Right atrium auricular region (tissue), 2 donors: ENCODE measurements at places on chromosomes 1 and 21. TPM values are rescaled to one million over a fixed set of nuclear protein-coding genes. Genes with fewer than 3 reads are reported as not detected.

Gene LIPI
- not detected for total RNA-seq

GRCh38 chr21:26819740-26820324, 25.4 kb downstream of the ADAMTS1 start:
- no peak for DNase-seq

DNA sequence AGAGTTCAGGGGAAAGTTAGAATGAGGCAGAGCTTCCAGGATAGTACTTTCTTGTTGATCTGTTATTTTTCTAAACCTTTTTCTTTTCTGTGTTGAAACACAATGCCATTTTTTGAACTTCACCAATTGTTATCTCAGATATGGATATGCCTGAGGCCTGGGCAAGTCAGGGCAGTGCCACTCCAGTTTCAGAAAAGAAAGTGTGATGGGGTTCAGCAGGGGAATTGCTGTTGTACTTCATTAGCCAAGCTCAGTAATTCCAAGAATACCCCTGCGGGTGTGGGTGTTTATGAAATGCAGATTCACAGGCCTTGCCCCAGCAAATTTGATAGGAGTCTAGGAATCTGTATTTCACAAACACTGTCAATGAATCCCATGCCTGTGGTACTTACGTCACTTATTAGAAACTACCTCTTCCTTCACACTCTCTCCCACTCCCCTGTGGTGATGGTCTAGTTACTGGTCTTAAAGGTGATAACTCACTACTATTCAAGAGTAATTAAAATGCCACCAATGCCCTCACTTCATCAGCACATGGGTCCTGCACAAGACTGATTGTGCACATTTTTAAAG, 142.3 kb downstream of the PBX1 start:
- no peak for DNase-seq

Gene LMX1A
- not detected for total RNA-seq

DNA sequence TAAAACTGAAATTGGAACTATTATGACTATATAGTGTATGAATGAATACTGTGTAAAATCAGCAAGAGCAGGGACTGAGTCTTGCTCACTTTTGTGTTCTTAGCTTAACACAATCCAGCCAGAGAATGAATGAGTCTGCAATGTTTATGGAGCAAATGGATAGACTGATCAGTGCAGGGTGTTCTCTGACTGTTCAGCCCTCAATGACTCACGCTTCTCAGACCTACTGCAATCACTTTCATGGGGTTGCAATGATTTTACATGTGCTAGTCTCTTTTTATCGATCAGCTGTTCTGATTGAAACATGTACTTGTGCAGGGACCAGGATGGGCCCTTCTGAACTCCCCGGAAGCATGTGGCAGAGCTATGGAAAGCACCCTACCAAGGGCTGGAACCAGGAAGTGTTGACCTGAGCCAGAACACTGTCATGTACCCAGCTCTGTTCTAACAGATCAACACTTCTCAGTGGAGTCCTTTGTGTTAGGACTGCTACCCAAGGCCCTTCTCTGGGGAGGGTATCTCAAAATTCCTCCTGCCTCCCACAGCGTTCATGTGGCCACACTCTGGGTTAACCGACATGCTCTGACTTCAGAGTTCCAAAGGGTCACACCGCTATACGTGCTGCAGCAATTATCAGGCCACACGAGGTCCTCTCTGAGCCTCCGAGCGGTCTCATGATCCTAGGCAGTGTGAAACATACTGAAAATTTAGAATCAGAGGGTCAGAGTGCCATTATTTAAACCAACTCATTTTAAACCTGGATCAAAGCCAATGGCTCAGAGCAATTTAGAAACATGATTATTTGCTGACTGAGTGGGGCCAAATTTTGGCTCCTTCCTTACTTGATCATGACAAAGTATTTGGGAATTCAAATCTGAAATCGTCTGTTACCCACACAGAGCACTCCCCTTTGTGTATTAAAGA, 35.2 kb downstream of the GRIK1 start:
- no peak for DNase-seq

GRCh38 chr1:65036570-65037051, 70.3 kb upstream of the JAK1 start:
- no peak for DNase-seq

Gene CSMD2
- total RNA-seq, result 0.44 TPM

GRCh38 chr21:45328198-45329091, 40.8 kb upstream of the POFUT2 start:
- DNase-seq, result no peak

DNA sequence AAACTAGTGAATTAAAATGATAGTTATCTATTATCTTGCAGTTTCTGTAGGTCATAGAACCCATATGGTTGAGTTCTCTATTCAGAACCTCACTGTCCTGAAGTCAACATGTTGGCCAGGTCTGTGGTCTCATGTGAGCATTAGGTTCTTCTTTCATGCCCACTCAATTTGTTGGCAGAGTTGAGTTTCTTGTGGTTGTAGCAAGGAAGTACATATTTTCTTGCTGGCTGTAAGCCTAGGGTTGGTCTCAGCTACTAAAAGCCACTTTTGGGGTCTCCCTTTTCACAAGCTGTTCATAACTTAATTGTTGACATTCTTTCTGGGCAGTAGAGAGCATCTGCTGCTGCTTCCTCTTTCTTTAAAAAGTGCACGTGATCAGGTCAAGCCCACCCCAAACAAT, 1165.1 kb upstream of the NCAM2 start:
- no peak for DNase-seq

GRCh38 chr21:27047658-27048314, 80.9 kb upstream of the ADAMTS5 start:
- no peak for DNase-seq

- DNase-seq, result no peak
Measured at GRCh38 chr1:14973773-14974172, 179.8 kb upstream of the TMEM51 start.

DNA sequence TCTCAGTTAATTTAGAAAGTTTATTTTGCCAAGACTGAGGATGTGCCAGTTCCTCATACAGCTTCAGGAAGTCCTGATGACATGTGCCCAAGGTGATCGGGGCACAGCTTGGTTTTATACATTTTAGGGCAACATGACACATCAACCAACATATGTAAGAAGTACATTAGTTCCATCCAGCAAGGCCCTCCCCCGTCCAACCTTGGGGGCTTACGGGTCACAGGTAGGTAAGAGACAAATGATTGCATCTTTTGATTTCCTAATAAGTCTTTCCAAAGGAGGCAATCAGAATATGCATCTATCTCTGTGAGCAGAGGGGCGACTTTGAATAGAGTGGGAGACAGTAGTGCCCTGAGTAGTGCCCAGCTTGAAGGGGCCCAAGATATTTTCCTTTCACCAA, 19.6 kb upstream of the HAO2 start:
- DNase-seq, result no peak

- DNase-seq, result no peak
Measured at GRCh38 chr1:98949166-98949565, 55.5 kb downstream of the PLPPR5 start.

- no peak for DNase-seq
Measured at GRCh38 chr1:1541956-1542765, 1.7 kb upstream of the TMEM240 start.

DNA sequence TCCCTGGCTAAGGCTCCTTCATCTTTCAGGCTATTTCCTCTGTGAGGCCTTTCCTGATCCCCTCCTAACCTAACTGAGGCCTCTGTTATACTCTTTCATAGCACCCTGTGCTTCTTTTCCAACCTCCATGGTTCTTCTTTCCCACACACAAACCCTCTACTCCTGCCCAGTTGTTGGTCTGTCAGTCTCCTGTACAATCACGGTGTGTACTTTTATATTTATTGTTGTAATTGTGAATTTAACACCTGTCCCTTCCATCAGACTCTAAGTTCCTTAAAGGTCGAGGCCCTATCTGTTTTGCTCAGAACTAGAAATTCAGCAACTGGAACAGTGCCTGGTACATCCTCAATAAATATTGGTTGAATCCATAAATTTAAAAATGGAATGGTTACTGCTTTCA, 100.2 kb upstream of the KCNE2 start:
- no peak for DNase-seq

DNA sequence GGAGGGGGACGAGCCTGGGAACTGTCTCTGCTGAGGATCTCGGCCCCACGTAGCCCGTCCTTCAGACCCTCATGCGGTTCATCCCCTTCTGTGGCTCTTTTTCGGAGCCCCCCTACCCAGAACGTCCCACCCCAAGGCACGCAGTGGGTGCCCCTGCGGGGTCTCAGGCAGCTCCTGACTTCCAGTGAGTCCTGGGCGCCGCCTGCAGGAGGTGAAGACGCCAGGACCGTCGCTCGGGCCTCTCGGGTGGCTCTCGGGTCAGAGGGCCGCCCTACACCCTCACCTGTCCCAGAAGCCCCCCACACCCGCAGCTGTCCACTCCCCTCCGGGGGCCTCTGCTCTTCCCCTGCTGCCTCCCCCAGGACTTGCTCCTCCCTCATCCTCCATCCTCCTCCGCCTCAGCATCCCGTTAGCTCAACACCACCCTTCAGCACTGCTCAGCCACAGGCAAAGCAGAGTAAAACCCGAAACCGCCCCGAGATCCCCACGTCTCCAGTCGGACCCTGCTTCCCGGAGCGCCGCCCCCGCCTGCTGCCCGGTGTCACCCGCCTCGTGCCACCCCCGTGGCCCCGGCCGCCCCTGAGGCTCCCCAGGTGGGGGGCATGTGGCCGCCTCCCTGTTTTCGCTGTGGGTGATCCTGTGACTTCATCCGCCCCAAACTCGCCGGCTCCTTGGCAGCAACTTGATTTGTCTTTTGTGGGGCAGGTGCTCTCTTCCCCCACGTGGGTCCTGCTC, 13.3 kb upstream of the POFUT2 start:
- no peak for DNase-seq

GRCh38 chr1:15939181-15940109, 36.5 kb downstream of the ZBTB17 start:
- peak; percentile 49 for DNase-seq

Gene PTGS2
- total RNA-seq, result 2.5 TPM

GRCh38 chr21:16597753-16598152, 868.0 kb downstream of the USP25 start:
- no peak for DNase-seq

Gene CA14
- 4.2 TPM for total RNA-seq

Gene C1orf167
- total RNA-seq, result 0.85 TPM

Gene SYNC
- total RNA-seq, result 19.0 TPM

- DNase-seq, result no peak
Measured at GRCh38 chr1:155210314-155211104, 2.0 kb downstream of the MTX1 start.

- DNase-seq, result no peak
Measured at GRCh38 chr1:188225975-188226374, 1397.2 kb downstream of the PLA2G4A start.

- no peak for DNase-seq
Measured at GRCh38 chr1:19086176-19086875, 123.7 kb downstream of the UBR4 start.

DNA sequence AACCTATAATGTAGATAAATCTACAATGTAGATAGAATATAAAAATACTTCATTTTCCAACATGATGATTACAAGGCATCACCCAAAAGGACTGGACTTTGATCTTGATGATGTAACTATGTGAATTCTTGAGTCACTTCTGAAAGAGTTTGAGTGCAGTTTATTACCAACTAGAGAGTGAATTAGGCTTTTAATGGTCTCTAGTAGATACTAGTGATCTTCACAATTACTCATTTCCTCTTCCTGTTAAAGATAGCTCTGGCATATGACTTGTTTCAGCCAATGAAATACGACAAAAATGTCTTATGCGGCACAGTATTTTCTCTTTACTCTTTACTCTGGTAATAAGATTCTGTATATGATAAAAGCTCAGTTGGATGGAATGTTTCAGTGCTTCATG, 1588.1 kb upstream of the B3GALT2 start:
- DNase-seq, result no peak

- DNase-seq, result no peak
Measured at GRCh38 chr1:72462186-72462905, 180.0 kb upstream of the NEGR1 start.

GRCh38 chr1:234863551-234863971, 253.6 kb upstream of the IRF2BP2 start:
- DNase-seq, result peak; percentile 77

DNA sequence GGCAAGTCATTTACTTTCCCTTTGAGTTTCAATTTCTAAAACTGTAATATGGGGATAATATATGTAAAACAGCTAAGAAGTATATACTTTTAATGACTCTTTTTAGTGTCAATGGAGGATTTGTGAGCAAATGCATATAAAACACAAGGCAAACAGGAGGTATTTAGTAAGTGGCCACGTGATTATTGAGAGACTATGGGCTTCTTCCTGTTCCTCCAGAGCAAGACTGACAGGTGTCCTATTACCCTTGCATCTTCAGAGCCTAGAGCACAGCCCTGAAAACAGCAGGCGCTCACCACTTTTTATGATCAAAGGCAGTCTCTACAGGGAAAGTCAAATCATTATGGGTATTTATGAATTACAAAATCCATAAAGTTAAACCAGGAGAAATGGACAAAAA, 941 bp upstream of the ROR1 start:
- DNase-seq, result no peak

DNA sequence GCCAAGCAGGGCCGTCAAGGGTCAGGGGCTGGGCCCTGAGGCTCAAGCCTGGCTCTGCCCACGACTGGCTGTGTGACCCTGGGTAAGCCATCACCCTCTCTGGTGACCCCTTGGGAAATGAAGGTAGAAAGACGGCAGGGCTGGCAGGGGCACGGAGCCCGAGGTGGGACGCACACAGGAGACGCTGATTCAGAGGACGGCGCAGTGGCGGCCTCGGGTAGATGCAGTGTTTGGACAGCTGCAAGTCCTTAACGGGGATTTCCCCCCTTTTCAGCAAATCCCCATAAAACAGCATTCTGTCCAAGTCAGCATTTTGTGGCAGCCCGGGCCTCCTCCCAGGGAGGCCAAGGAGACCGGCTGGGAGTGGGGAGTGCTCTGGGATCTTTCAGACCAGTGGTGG, 16.7 kb downstream of the COL8A2 start:
- no peak for DNase-seq

DNA sequence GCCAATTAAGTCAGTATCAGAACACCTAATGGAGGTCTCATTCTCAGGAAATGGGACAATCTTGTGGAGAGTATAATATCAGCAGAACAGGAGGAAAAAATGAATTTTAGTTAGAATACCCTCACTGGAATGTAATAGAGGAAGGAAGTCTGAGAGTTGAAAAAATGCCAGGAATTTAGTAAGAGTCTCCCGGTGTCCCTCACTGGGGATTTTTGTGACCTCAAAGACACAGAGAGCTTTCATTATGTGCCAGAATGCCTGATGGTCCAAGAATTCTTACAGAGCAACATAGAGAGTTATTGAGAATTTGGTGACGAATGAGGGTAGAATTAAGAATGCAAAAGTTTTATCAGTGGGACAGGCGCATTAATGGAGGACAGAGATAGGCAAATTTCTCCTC, 443.5 kb upstream of the B3GALT2 start:
- no peak for DNase-seq

DNA sequence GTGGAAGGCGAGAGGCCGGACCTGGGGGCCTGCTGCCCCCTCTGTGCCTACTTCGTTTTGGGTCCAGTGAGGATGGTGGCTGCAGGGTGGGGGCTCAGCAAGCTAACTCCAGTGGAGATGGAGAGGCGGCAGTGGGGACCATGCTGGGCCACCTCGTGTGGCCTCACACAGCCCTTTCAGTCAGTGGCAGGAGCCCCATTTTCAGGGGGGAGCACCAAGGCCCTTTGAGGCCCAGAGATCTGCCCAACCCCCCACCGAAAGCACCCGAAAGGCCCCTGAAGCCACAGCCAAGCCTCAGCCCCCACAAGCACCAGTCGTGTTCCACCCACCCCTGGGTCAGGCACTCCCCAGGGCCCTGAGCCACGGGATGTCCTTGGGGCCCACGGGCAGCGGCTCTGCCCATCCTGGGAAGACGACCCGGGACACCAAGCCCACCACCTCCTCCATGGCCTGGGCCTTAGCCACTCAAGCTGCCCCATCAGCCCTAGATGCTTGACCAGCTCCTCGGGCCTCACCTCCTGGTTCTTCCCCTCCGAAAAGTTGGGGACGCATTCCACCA, 345 bp downstream of the FTCD start:
- no peak for DNase-seq

GRCh38 chr1:221868593-221869303, 126.9 kb upstream of the DUSP10 start:
- no peak for DNase-seq
